ENCODE measurements at places on chromosomes 4 and X.

DNA sequence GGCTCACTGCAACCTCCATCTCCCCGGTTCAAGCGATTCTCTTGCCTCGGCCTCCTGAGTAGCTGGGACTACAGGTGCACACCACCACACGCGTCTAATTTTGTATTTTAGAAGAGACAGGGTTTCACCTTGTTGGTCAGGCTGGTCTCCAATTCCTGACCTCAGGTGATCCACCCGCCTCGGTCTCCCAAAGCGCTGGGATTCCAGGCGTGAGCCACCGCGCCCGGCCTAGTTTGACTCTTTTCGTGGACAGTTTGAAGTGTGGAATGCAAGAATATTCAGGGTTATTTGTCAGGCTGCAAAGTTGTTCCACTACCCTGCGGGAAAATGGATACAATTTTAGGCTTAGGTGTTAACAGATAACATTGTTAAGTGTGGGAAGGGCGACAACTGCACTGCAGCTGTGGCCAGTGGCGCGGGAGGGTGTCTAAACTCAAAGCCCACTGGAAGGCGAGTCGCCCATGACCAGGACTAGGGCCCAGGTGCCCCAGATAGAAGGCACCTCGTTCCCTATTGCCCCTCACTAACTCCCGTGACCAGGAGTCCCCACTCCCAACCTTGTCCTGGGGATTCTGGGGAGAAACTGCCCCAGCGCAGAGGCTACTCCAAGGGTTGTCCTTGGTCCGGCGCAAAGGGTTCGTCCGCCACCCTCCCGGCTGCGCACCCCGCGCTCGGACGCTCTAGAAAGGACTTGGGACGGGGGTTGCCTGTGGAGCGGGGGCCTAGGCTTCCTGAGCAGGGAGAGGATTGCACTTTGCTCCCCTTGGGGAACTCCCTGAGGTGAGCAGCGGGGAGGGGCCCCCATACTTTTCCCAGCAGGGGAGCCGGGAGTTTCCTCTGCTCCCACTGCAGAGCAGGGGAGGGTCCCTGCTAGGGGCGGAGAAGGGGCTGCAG lies 1.1 kb upstream of the CD99 start:
- DNase-seq: no peak

GRCh38 chrX:108456971-108457477 lies 17.4 kb downstream of the COL4A5 start:
- peak; percentile 13 for DNase-seq

DNA sequence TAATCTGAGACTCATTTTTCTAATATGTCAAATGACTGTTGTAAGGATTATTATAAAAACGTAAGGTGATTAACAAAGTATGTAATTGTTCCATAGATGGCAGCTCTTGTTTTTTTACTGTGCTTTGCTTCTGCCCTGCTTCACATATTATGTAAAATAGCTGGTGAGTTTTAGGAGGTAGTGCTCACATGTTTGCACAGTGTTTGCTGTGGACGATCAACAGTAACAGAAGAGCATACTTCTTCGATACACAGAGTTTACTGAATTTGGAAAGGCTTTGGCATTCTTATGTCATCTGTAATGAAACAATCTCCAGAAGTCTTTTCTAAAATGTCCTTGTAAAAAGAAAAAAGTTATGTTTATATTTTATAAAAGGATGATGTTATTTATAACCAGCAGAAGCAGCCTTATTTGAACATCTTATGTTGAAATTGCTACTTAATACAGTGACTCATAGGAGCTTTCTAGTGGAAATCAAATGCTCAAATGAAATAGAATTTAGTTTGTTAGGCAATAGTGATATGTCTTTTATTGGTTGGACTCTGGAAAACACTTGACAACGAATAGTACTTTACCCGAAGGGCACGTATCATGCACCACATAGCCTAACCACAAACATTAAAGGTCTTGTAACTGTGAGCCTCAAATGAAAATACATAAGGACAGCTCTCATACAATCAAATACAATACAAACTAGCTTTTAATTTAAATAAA lies 1.9 kb upstream of the MTTP start:
- DNase-seq: no peak

- DNase-seq: no peak
Measured at GRCh38 chr4:124753941-124754581, 41.5 kb upstream of the ANKRD50 start.

GRCh38 chrX:39204945-39205344 lies 403.7 kb downstream of the MID1IP1 start:
- no peak for DNase-seq

DNA sequence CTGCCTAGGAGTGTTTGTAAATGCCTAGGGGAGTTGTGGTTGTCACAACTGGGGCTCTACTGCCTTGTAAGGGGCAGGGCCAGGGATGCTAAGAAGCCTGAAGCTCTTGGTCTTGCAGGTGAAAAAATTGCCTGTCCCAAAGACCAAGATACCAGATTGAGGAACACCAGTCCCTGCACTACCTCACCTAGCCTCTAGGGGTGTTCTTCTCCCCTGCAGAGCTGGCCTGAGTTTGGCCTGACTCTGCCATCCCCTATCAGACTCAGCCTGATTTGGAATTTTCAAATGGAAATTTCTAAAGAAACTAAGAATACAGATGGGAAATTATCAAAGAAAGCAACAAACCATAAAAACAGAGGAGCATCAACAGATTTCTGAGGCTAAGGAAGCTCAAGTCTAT lies 90.4 kb downstream of the ZC4H2 start:
- DNase-seq: peak; percentile 0

DNA sequence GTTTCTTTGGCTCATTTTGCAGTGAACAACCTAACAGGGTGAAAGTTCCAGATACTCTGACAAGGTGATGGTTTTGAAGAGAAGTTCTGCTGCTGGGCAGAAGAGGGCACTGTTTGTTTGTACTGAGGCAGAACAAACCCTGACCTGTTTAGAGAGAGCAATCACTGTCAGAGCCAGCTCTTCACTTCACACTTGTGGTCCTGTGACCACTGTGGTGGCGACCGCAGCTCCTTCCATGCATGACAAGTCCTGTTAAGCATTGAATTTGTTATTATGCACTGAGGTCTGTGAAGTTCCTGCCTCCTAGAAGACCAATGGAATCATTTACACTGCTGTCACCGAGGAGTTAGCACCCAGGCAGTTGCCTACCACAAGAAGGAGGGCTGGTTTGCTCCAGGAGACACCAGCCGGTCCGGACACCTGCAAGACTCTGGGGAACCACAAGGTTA lies 86.6 kb downstream of the ZNF330 start:
- peak; percentile 78 for DNase-seq

DNA sequence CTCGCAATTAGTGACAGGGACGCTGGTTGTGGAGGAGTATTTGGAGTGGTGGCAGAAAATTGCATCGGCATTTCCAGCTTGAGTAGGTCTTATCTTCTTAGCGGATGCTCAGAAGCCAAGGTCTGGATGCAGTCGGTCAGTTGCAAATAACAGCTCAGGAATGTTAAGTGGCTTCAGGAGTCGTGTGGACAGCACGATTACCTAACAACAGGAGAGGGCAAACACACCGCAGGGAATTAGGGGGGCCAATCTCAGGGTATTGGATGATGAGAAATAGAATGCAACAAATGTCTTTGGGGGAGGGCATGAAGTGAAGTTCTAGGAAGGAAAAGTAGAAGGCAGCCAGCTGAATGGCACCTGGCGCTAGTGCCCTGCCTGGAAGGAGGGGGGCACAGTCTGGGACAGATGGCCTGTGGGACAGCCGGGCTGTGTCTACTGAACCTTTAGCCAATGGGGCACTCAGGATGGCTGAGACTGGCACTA lies 11.8 kb downstream of the RASL11B start:
- DNase-seq: peak; percentile 60

DNA sequence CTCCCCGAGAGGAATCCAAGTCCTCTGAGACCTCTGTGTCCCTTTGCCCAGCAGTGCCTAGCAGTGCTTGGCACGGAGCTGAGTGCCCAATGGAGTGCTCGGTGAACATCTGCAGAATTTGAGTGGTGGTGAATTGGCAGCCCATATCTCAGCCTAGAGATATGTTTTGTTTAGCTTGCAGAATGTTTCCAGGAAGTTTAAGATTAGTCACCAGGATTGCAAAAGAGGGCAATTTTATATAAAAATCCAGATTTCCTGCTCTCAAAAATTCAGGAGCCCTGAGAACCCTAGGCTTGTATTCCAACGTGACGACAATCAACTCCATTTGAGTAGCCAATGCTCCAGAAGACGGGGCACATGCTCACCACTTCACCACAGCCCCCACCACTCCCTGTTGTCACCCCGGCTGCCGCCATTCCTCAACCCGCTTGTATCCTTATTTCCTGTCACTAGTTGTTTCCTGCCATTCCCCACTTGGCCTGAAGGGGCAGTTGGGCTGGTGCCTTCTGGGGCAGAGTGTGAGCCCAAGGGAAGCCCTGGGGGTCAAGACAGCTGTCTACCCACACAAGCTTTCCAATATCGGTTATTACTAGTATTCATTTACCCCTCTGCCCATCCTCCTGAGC lies 116.9 kb downstream of the EFNB1 start:
- DNase-seq: peak; percentile 86

DNA sequence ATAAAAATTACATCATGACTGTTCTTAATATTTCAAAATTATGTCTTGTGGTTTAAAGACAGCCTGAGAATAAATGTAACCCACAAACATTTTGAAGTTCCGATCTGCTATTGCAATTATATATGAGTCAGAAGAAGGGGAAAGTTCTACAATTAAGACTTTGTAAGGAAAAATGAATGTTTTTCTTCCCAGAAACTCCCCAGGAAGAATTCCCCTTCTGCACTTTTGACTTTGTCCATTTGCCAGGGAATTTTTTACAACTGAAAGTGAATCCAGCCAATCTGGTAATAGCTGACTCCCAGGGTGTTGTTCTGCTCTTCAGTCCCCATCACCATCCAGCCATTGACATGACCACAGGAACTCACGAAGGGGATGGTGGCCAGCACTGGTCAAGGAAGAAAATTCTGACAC lies 61.6 kb upstream of the NOCT start:
- DNase-seq: peak; percentile 88

- peak; percentile 33 for DNase-seq
Measured at GRCh38 chrX:69387567-69388487, 116.3 kb upstream of the NALF2 start.

- no peak for DNase-seq
Measured at GRCh38 chrX:71214604-71215337, 8.3 kb upstream of the GJB1 start.

DNA sequence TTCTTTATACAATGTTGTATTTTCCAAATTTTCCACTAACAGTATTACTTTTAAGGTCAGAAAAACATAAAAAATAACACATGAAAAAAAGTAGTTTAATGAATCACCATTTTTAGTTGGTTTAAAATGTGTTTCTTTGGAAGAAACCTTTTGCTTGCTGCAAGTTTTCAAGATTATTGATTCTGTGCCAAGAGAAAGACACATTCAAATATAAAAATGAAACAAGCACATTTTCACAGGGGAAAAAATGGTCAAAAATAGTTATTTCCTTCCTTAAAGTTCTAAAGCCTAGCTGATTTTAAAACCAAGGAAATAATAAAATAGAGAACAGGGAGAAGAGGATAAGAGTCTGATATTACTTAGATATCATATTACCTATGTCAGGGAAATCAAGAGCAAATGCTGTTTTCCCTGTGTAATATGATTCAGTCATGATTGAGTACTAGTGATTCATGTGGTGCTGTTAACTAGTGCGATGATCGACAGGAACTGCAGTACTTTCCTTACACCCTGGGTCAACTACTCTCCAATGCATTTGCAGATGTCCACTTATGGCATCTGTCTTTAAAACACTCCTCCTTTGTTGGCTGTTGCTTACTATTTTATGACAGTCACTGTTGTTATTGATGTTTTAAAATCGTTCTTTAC lies 103.8 kb downstream of the CAMK2D start:
- peak; percentile 37 for DNase-seq

DNA sequence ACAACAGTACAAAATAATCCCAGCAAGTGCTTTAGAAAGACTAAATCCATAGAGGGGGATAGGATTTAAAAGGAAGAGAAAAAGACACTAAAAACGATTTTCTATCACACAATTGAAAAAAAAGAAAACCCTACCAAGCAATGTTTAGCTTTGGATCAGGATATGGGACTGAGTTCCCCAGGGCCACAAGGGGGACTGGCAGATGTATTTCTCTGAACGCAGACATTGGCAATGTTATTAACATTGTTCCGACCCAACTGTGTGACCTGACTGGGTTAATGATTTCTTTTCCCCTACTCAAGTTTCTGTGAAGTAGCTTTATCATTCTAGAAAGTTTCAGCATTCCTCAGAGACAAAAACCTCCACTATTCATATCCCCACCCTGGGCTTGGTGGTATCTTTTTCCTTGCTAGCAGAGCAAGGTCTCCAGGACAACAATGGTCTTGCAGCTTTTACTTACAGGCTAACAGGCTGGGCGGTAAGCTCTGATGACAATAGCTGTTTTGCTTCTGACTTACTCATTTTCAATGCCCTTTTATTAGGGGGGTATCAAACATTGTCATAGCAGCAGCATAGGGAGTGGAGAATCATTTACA lies 25.8 kb downstream of the SLC7A11 start:
- DNase-seq: no peak

DNA sequence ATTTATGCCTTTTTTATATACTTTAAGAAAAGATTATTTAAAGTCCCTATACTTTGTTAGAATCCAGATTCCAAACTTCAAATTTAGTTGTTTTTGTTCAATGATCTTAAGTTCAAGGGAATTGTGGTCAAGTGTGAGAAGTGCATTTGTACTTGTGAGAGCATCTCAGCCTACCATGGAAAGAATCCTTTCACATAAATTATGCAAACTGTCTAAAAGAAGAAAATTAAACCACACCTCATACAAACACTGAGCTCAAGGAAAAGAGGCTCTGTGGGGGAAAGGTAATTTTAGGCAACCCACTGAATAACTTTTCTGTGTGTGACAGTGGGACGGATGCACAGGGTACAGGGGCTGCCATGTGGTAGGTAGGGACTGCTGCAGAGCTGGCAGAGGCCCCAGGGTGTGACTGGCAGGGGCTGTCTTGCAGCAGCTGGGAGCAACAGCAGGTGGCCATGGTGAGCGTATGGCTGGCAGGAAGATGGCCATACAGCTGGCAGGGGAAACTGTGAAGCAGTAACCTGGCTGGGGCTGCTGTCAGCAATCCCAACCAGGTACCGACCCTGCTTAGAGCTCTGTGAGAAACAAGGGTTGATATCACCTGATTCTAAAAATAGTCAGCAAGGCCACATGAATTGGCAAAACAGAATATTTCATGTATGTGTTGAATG lies 130.6 kb downstream of the UGT8 start:
- no peak for DNase-seq

GRCh38 chr4:1508161-1509160 lies 102.2 kb upstream of the NKX1-1 start:
- no peak for DNase-seq

- DNase-seq: no peak
Measured at GRCh38 chr4:189436207-189436606, 504.5 kb upstream of the FRG1 start.

GRCh38 chr4:7518871-7519637 lies 84.3 kb upstream of the PSAPL1 start:
- no peak for DNase-seq

DNA sequence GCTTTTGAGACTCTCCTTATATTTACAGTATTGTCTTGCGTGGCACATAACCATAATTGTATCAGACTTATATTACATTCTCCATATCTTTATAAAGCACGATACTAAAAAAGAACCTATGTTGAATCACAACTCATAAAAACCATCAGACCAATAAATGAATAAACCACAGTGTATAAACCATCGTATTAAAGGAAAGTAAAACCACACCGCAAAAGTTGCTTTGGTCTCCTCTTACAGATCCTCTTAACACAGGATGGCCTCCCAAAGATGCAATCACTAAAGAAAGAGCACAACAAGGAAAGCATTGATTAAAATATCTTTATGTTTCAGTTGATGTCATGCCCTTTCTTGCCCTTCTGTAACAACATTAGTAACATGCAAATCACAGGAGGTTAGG lies 437.9 kb downstream of the AFF2 start:
- DNase-seq: no peak
